ENCODE measurements at places on chromosomes 7 and 10. TPM values are rescaled to one million over a fixed set of nuclear protein-coding genes. Genes with fewer than 3 reads are reported as not detected.

SP8 gene
- 13.2 TPM for total RNA-seq

BMS1 gene
- total RNA-seq = 36.3 TPM

CLDN4 gene
- total RNA-seq = 249 TPM

PTPN20 gene
- not detected for total RNA-seq

BHLHA15 gene
- 3.4 TPM for total RNA-seq

SPDYE5 gene
- not detected for total RNA-seq

SPDYE9 gene
- total RNA-seq = not detected

TET1 gene
- 19.1 TPM for total RNA-seq

PNLIPRP2 gene
- total RNA-seq = 1.00 TPM

DNA sequence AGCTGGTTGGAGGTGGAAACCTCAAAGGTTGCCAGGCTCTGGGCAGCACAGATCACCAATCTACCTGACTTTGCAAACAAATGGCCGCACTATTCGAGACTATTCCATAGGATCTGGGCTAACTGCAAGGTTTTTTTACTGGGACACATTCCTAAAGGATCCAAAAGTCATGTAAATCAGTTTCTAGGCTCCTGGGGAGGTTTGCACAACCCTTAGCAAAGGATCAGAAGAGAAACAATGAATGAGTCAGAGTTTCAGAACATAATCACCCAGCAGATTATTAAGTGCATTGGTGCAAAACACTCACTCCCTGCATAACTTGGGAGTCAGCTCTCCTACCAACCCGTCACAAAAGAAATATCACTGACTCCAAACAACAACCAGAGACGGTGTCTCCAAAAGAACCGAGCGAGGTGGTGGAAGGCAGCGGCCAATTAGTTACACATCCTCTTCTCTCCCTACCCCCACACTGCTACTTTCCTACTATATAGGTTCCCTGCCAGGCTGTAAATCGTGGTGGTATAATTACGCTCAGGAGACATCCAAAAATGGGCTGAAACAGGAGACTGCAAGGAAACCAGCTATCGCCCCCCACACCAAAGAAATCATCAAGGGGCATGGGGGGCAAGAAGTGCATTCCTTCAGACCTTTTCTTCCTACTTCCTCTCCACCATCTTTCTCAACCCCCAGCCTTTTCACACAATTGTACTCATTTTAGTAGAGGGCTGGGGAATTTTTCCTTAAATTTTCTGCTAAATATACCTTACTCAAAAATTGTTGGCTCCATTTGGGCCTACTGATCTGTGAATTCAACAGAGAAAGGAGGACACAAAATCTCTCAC is 3.2 kb downstream of the UBE2H start:
- H3K36me3 ChIP-seq = no peaks in the 10 kb centered on the region
- peak overlapping the region; percentile 80 for H3K4me3 ChIP-seq
- H3K4me1 ChIP-seq = peaks cover 27% of the 10 kb centered on the region
- H3K27ac ChIP-seq = no peak overlapping the region

DNA sequence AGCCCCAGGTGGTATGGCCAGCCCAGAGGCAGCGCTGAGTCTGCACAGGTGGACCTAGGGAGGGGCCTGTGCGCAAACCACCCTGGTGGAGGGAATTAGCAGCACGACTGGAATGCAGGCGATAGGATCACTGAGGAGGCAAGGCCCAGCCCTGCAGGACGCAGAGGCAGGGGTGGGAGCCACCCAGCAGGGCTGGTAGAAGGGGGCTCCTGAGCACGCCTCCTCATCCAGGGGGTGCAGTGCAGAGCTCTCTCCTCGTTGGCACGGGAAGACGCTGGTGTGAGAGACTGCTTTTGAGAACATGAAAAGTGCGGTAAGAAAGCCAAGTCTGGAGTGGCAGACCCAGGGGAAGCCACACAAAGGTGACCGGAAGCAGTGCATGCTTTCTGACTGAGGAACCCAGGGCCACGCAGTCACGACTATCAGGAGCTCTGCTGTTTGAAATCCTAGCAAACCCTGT is 6.0 kb downstream of the FXYD4 start:
- H3K4me1 ChIP-seq = peaks cover 31% of the 10 kb centered on the region
- H3K36me3 ChIP-seq = no peaks in the 10 kb centered on the region
- peak; percentile 86 for DNase-seq
- H3K4me3 ChIP-seq = no peak overlapping the region
- no peaks in the 10 kb centered on the region for H3K27me3 ChIP-seq

GRCh38 chr10:99788598-99789256 is 6.3 kb downstream of the ABCC2 start:
- no peak overlapping the region for H3K4me3 ChIP-seq
- no peak overlapping the region for H3K27ac ChIP-seq
- no peaks in the 10 kb centered on the region for H3K27me3 ChIP-seq
- DNase-seq = no peak
- H3K36me3 ChIP-seq = peaks cover 13% of the 10 kb centered on the region

DNA sequence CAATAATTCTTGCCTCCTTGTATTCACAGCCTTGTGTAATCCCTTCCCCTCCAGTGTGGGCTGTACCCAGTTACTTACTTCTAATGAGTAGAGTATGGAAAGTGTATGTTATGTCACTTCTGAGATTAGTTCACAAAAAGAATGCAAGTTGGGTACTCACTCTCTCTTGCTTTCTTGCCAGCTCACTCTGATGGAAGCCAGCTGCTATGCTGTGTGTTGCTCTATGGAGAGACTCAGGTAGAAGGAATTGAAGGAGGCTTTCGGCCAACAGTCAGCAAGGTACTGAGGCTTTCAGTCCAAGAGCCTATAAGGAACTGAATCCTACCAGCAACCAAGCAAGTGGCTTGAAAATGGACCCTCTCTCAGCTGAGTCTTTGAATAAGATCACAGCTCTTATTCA is 9.7 kb upstream of the BICC1 start:
- no peak overlapping the region for H3K4me3 ChIP-seq
- H3K27ac ChIP-seq = no peak overlapping the region
- H3K27me3 ChIP-seq = no peaks in the 10 kb centered on the region
- H3K36me3 ChIP-seq = no peaks in the 10 kb centered on the region

- 0 out of 2 replicates have a peak, but pooled peaks cover 2% of the 10 kb centered on the region for H3K36me3 ChIP-seq
- peaks cover 61% of the 10 kb centered on the region for H3K4me1 ChIP-seq
- DNase-seq = no peak
These were observed 4.4 kb downstream of the RASSF4 start for GRCh38 chr10:44963772-44964633.

DNA sequence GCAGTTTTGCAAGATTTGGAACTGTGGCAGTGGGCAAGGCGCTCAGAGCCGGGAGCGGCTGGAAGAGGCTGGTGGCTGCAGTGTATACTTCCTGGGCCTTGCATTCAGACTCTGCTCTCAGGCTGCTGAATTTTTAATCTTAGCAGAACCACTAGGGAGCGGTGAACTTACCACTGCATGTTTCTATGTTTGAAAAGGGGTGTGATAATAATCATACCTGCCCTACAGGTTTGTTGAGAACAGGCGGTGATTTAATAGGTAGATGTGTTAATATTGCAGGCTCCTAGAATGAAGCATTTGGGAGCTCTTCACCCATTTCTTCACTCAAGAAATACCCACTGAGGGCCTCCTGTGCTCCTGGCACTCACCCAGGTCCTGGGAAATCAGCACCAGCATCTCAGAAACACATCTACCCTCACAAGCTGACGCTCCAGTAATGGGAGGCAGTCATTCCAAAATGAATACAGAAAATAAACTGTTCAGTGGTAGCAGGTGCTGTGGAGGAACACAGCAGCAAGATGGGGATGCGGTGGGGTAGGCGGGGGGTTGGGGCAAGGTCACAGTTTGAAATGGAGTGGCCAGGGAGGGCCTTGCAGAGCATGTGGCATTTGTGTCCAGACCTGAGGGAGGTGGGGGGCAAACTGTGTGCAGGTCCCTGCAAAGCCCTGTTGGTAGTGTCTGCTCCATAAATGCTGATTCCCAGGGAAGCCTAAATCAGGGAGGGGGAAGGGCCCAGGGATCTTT is 41.0 kb downstream of the VWA2 start:
- H3K4me3 ChIP-seq = no peak overlapping the region
- no peaks in the 10 kb centered on the region for H3K36me3 ChIP-seq
- no peak for DNase-seq
- no peaks in the 10 kb centered on the region for H3K4me1 ChIP-seq
- H3K27ac ChIP-seq = no peak overlapping the region

DNA sequence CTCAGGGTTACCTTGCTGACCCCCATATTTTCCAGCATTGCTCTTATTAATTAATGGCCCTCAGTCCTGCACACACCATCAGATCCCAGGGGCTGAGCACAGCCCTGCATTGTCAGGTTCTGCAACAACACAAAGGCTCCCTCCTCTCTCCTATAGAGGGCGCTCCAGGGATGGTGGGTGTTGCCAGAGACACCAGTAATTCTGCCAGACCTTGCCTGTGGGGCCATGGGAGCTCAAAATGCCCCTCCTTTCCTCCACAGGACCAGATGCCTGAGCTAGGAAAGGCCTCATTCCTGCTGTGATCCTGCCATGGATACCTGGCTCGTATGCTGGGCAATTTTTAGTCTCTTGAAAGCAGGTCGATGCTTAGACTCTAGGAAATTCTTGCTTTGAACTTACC is 42.8 kb upstream of the PRSS58 start:
- H3K27me3 ChIP-seq = no peaks in the 10 kb centered on the region
- no peaks in the 10 kb centered on the region for H3K36me3 ChIP-seq
- no peaks in the 10 kb centered on the region for H3K4me1 ChIP-seq
- DNase-seq = no peak

DNA sequence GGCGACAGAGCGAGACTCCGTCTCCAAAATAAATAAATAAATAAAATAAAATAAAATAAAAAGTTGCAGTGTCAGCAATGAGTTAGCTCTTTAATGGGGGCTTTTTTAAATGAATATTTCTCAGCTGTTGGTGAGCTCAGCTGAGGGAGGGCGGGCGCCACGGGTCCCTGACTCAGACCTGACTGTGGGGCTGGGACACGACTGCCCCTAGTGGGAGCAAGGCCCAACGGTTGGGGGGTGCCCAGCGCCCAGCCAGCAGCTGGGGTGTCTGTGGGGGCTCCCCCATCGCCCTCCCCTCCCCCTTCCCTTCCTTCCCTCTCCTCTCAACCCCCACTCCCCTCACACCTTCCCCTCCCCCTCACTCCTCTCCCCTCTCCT is 46.6 kb downstream of the PWWP2B start:
- H3K36me3 ChIP-seq = no peaks in the 10 kb centered on the region
- no peak overlapping the region for H3K4me3 ChIP-seq
- H3K27me3 ChIP-seq = no peaks in the 10 kb centered on the region
- H3K4me1 ChIP-seq = peaks cover 22% of the 10 kb centered on the region

DNA sequence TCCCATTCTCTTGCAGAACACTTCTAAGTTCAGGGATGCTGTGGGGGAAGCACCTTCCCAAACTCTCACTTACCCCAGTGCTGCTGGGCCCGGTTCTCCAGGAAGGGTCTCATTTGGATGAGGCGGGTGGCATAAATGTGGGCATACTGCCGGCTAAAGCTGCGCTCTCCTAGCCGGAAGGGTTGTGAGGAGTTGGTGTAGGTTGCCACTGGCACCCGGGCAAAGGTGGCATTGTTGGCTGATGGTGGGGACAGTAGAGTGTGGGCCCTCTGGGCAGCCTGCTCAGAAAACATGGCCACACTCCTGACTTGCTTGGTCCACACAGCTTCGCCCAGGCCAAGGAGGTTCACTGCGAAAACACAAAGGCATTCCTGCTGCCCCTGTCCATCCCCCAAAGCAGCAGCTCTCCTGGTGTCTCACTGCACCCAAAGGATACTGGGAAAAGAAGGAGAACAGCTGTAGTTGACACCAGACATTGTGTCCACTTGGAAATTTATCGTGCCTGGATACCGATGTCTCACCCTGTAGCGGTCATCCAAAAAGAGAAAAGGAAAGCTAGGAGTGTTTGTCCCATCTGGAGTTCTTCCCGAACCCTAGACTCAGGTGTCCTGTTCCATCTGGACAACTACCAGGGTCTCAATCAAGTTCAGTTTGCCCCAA is 1.5 kb downstream of the POLD2 start:
- H3K36me3 ChIP-seq = peaks cover 2% of the 10 kb centered on the region
- H3K4me3 ChIP-seq = no peak overlapping the region
- no peaks in the 10 kb centered on the region for H3K27me3 ChIP-seq
- no peak for DNase-seq
- no peaks in the 10 kb centered on the region for H3K4me1 ChIP-seq

- H3K36me3 ChIP-seq = no peaks in the 10 kb centered on the region
- no peak for DNase-seq
- no peaks in the 10 kb centered on the region for H3K27me3 ChIP-seq
- H3K27ac ChIP-seq = no peak overlapping the region
- H3K4me1 ChIP-seq = no peaks in the 10 kb centered on the region
- no peak overlapping the region for H3K4me3 ChIP-seq
These were observed 732.7 kb upstream of the AUTS2 start for GRCh38 chr7:68865351-68866199.

DNA sequence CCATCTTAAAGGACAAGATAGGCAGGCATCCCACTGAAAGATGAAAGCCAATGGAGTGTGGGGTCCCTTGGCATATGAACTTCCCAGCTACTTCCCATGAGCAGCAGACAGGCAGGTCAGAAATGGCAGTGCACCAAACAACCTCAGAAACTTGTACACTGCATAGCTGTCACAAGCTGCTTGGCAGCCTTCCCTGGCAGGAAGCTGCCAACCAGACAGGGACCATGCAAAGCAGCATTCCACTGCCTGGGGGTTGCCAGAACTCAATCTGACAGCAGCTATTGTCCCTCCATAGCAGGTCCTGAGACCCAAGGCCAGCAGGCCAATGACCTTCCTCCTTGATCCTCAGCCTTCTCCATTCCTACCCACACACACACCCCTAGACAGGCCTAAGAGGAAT is 139.5 kb downstream of the PLCE1 start:
- no peak overlapping the region for H3K27ac ChIP-seq
- H3K4me1 ChIP-seq = no peaks in the 10 kb centered on the region
- DNase-seq = no peak
- no peaks in the 10 kb centered on the region for H3K27me3 ChIP-seq
- H3K4me3 ChIP-seq = no peak overlapping the region

DNA sequence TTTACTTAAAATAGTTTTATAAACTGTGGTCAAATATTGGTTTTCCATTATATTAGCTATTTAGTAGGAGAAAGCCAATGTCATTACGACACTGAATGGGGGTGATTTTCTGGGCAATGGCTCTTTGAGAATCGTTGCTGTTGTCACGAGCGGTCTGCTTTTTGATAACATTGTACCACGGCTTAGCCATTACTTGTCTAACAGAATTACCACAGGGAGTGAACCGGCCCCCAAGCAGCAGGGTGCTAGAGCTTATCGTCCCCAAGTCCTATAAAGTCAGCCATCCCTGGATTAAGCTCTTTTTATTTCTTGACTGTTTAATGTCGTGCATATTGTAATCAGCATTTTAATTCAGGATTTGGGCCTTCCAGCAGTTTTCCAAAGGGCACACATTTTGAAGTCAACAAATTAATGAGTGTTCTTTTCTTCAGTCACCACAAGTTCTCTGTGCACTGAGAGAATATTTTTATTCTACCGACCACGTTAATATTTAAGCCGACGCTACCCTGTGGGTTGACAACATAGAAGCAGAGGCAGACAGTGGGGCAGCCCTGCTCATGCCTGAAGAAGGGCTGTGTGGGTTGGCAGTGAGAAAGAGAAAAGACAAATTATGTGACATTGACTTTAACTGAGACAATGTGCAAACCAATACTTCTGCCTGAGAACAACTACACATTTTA is 125.8 kb downstream of the ICA1 start:
- H3K4me3 ChIP-seq = no peak overlapping the region
- no peak for DNase-seq
- H3K27me3 ChIP-seq = no peaks in the 10 kb centered on the region
- H3K27ac ChIP-seq = no peak overlapping the region
- no peaks in the 10 kb centered on the region for H3K36me3 ChIP-seq

Measured in Caco-2 (cell line).